Stimulated activated CD8-positive, alpha-beta memory T cell treated with anti-CD3 and anti-CD28 coated beads, Interleukin-15, amount 100 ng/mL, for 1 hour (primary cell): ENCODE measurements at places on chromosomes 6 and 20.

GRCh38 chr6:135088281-135088680 is 33.7 kb upstream of the HBS1L start:
- no peak for DNase-seq

DNA sequence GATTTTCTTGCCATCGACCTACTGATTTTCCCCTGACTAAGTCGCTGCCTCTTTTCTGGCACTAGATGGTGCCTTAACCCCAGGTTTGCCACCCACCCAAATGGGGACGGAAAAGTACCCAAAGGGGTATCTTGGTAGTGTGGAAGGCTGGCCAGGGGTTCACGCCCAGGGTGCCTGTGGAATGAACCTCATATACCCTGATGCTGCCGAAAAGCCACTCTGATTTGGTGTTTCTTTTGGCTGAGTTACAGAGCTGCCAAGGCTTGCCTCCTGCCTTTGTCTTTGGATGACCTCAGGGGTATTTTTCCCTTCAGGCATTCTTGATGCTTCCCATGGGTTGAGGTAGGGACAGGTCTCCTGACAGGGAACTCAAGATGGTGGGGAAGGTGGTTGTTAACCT is 78.1 kb downstream of the MAP3K7 start:
- no peak for DNase-seq

DNA sequence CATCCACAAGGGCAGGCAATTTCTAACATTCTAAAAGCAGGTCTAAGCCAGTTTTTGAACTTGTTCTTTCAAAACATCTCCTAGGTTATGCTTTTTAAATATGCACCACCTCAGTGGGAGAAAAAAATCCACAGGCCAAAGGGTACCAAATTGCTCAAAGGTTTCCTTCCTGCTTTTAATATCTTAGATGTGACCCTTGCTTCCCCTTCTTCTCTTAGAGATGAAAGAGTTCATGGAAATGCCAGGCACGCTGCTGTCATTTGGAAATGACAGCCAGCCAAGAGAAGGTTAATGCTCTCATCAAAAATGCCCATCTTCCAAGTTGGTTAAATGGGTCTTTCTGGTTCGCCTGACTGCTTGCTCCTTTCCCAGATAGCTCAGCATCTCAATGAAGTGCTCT is 497.1 kb downstream of the CD83 start:
- no peak for DNase-seq

GRCh38 chr20:56828402-56828801 is 199.3 kb downstream of the TFAP2C start:
- DNase-seq, result no peak

GRCh38 chr6:119379809-119380208 is 30.2 kb upstream of the MAN1A1 start:
- DNase-seq, result no peak

DNA sequence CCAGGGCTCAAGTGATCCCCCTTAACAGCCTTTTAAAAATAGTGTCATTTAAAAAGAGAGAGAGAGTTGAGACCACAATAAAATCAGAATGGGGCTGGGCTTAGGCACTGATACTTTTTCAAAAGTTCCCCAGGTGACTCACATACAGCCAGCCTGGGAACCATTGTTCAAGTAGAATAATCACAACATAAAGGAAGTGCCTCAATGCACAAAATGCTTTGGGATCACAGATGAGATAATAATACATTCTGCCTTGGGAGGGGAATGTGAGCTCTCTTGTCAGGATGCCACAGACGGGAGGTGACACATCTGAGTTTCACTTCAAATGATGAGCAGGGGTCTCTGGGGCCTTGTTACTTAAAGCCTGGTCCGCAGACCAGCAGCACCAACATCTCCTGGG is 34.0 kb upstream of the GABRR1 start:
- DNase-seq, result no peak

GRCh38 chr6:47524136-47524845 is 46.7 kb downstream of the CD2AP start:
- no peak for DNase-seq

DNA sequence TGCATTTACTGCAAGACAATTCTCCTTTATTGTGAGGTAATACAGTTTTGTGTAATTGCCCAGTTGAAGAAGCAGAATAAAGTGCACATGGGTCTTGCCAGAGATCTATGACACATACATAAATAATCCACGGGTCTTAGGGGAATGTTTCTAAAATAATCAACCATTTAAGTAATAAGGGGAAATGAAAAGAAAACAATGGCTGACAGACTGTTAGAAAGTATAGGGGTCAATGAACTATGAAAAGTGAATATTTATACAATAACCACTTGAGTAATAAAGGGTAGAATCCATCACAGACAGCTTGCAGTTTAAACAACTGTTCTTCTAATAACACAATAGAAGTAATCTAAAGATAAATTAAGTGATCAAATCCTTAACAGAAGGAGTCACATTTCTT is 477.2 kb downstream of the EYS start:
- DNase-seq, result no peak

DNA sequence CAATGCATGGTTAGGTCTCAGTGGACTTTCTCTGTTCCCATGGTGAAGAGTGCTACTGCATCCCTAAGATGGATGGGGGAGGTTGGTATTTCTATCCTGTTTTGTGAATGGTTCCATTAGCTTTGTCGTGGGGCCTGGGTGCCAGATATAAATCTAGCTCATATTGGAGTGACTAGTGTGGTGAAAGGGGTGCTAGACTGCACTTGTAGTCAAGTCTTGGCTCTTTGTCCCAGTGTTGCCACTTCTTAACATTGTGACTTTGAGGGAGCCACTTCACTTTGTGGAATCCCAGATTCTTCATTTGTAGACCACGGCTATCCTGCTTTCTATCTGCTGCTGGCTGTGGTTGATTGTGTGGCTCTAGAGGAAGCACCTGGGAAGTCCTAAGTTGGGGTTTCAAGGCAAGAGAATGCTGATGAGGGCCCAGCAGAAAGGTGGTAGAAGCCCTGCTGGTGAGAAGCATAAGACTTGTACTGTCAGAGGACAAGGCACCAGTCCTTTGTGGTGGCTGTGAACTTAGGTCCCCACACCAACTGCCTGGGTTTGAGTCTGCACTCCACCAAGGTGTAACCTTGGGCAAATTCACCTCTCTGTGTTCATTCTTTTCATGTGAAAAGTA is 44.1 kb downstream of the VAPB start:
- no peak for DNase-seq

- DNase-seq, result no peak
Measured at GRCh38 chr20:17808357-17808756, 108.6 kb downstream of the BANF2 start.

- no peak for DNase-seq
Measured at GRCh38 chr6:127332383-127332961, 10.9 kb downstream of the ECHDC1 start.

GRCh38 chr6:36729161-36729524 is 31.5 kb downstream of the RAB44 start:
- DNase-seq, result no peak

GRCh38 chr6:152220786-152221185 is 413.3 kb downstream of the ESR1 start:
- no peak for DNase-seq

DNA sequence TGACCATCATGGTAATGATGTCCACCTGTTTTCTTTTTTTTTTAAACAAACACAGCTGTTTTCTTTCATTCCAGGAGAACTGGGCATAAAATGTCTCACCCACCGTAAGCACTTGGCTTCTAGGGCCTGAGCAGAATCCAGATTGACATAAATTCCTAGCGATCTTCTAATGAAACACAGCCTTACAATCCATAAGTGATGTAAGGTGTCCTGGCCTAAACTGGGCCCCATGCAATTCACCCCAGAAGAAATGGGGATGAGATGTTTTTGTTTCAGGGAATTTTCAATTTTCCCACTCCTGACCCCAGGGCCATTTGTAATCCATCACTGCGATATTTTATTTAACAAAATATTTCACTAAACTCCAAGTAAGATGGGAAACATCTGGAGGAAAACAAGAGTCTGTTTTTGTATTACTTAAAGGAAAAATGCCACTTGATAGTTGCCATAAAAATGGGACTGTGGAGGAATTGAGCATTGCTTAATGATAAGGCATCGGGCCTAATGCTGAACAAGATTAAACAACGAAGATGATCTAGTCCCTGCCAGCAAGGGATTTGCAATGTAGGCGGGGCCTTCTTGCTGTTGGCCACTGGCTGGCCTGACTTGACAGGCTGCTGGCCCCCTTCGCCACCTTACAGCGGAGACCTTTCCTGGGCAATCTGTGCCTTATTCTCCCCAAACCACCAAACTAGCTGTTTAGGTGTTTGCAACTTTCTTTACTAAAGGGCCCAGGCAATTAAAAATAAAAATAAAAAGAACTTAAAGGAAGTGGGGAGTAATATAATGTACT is 183.7 kb downstream of the CD109 start:
- no peak for DNase-seq

GRCh38 chr6:144344646-144345045 is 59.5 kb downstream of the UTRN start:
- DNase-seq, result no peak

DNA sequence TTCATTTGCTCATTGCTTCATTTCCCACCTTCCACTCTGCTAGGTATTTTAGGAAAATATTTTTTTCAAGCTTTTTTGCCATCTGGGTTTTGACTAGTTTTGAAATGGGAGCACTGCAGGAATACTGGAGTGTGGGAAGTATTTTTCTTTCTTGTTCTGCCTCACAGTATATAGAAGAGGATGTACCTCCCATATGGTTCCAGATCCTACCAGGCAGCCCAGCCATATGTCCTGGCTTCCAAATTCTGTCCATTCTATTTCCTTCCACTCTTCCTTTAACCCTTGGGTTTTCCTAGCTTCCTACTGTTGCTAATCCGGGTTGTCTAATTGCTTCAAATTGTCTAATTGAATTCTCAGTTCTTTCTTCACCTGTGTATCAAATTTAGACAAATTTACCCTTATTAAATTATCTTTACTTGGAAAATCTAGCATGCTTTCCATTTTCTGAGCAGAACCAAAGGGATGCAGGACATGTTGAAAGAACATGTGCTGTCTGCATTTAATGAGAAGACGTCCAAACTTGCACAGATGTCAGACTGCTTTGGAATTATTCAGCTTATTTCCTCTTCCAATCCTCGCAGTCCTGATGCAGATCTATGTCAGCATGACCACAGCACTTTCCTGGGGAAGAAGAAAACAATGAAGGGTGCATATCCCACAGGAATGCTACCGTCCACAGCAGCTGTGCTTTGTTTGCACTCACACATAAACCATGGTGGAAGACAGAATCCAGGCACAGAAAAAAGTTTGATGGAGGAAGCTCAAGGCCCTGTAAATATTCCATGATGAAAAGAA is 1273.9 kb upstream of the MAP3K7 start:
- no peak for DNase-seq

DNA sequence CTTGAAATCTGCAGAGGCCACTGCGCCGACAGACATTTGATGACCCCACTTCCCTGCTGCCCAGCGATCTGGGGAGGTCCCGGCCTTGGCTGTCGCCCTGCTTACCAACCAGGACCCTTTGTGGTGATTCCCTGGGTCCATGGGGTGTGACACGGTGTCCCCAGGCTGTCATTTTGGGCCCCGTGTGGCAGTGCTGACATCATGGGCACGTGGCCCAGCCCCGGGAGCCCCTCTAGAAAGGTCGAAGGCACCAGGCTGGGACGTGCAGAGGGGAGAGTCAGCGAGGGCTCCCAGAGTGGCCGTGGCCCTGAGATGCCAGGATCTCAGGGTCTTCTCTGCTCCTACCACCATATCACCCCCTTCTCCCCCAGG is 170.0 kb downstream of the TAF4 start:
- DNase-seq, result no peak

- DNase-seq, result no peak
Measured at GRCh38 chr6:3252369-3252768, 6.4 kb upstream of the PSMG4 start.

DNA sequence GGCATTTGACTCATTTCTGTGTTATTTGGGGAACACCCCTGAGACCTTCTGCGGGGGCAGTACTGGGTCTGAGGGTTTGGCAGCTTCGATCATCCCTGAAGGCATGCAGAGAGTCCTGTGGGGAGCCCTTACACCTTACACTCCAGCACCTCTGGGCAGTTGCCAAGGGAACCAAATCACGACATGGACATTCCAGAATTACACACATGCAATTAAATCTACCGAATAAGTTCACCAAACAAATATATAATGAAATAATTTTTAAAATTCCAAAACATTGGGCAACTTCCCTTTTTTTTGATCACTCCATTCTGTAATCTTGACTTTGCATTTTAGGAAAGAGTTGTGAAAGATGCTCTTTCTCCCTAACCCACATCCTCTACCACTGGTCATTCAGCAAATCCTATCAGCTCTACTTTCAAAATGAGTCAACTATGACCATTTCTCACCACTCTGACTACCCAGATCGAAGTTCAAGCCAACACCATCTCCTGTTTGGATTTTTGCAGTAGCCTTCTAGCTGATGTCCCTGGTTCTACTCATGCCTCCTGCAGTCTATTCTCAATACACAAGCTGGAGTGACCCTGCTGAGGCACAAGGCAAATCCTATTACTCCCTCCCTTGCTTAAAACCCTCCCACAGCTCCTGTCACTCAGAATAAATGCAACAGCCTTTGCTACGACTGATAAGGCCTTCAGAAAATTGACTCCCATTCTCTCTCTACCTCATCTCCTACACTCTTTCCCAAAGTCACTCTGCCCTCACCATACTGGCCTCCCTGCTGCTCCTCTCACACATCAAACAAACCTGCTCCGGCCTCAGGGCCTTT is 533.3 kb downstream of the HACE1 start:
- no peak for DNase-seq

- DNase-seq, result no peak
Measured at GRCh38 chr6:45892696-45893245, 122.9 kb downstream of the CLIC5 start.

DNA sequence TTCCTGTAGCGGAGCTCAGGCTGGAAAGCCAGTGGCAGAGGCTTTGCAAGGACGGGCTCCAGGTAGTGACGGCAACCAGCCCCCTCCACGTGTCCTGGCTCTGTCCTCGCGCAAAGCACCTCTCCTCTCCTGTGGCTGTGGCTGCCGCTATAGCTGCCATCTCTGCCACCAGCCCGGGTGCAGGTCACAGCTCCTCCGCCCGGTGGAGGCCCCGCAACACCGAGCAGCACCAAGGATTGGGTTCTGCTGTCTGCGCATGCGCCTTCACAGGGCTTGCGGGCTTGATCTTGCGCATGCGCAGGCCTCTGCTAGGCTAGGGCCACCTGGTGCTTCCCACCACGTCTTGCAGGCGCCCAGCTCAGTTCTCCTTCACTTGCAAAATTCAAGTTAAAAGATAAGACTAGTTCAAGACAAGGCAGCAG is 625.4 kb downstream of the QKI start:
- no peak for DNase-seq

GRCh38 chr20:13900496-13900895 is 89.9 kb downstream of the SEL1L2 start:
- no peak for DNase-seq

- no peak for DNase-seq
Measured at GRCh38 chr6:108627692-108628550, 67.2 kb downstream of the FOXO3 start.

- DNase-seq, result no peak
Measured at GRCh38 chr6:88945415-88946008, 17.9 kb downstream of the RNGTT start.

DNA sequence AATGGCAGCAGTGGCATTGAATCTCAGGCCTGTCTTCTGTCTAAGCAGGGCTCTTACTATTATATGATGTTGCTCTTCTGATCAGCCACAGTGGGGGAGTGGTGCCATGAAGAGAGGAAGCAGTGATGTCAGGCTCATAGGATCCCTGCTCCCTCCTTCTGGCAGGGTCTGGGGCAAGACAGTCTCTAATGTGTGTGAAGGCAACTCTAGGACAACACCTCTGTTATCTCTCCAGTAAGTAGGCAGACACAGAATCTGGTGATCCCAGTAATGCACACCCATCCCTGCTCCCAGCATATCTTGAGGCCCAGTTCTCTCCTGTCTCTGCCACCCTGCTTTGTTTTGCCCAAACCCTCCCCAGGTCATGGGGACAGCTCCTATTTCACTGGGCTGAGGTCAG is 8.8 kb downstream of the C20orf202 start:
- no peak for DNase-seq
